ENCODE measurements at places on chromosomes 11 and 22.

DNA sequence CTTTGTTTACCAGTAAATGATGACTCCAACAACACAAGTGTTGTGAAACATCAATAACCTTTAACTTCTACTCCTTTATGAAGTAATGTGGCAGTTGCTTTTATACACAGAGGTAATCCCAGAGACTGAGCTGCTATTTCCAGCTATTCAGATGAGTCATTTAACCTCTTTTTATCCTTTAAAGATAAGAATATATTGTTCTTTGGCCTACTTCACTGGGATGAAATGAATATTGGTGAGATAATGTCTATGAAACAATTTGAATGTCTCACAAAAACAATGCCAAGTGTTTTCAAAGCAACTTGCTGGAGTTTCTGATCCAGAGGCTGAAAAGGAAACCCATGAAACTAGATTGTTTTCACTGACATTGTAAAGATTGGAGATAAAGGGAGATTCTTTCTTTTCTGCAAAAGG is 564.4 kb upstream of the LUZP2 start:
- peak; percentile 3 for DNase-seq

DNA sequence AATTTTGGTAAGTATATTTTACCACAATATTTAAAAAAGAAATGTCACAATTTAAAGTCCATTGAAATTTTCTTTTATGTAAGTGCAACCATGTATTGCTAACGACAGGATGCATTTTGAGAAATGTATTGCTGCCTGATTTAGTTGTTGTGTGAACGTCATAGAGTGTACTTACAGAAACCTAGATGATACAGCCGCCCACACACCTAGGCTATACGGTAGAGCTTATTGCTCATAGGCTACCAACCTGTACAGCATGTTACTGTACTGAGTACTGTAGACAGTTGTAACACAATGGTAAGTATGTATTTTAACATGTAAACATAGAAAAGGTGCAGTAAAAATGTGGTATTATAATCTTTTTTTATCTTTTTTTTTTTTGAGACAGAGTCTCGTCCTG is 48.1 kb downstream of the CBL start:
- no peak for DNase-seq

DNA sequence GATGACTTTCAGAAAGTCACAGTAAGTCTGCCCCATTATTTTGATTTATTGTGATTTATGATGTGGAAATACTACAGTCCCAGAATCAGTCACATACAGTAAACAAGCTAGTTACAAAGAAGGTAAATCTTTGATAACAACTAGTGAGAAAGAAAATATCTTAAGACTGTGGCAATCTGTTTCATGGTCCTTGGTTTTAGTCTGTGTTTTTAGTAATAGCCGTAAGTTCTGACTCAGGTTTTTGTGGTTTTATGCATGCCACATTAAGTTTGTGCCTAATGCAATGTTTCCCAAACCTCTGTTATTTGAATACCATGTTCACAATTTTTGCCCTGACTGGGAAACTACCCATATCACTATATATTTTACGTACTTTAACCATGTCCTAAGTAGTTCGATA is 6.7 kb downstream of the CEP295 start:
- DNase-seq = no peak

- no peak for DNase-seq
Observed at GRCh38 chr11:61123775-61124571, 21.7 kb downstream of the CD5 start.

GRCh38 chr11:107741044-107741823 is 29.4 kb upstream of the SLN start:
- peak; percentile 10 for DNase-seq

DNA sequence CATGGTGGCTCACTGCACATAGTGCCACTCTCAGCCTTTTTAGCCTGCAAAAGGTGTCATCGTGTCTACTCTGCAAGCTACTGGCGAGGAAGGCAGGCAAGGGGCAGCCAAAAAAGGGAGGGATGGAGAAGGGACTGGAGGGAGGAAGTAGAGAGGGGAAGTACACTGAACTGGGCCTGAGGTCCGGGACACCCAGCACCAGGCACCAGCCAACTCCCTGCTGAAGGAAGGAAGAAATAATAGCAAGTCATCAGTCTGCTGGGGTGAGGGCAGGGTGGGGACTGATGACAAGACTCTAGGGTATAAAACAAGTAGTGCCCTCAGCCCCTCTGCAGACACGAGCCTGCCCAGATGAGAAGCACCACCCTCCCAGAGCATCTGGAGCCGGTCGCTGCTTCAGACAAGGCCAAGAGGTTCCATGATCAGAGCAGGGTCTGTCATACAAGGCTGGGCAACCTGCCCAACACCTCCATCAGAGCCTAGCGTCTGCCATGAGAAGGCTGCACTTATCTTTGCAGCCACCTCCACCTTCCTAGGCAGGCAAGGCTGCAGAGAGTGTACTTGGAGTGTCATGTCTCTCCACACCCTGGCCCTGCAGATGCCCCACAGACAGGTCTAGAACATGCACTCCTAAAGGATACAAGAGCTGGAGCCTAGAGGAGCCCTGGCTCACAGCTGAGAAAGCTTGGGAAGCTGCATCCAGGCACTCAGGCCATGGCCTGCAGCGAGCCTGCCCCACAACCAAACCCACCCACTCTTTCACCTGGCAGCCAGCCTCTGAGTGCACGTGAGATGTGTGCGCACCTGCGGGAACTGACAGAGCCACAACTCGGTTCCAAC is 9.0 kb upstream of the COMT start:
- DNase-seq = no peak

DNA sequence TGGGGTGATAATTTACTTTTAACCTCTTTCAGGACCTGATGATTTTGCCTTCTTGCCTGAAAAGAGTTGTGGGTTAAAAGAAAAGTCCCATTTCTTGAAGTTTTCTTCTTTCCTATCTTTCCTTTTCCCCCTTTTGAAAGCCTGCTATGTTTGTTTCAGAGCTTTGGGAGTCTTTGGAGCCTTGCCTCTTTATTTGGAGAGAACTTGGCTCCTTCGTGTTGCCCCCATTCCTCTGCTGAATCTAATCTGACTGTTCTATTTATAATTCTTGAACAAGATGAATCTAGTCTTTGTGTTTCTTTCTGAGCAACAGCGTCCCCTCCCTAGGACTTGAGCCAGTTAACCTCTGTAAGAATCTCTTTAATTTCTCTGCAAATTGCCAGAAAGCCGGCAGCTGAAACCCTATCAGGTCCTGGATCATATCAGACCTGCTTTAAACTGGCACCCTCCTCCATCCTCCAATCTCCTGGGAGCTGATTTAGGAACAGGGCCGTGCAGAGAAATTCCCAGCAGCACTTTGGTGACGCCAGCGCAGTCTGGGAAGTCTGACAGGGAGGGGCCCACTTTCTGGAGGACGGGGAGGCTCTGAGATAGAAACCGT is 289.1 kb upstream of the SORL1-AS1 start:
- no peak for DNase-seq

DNA sequence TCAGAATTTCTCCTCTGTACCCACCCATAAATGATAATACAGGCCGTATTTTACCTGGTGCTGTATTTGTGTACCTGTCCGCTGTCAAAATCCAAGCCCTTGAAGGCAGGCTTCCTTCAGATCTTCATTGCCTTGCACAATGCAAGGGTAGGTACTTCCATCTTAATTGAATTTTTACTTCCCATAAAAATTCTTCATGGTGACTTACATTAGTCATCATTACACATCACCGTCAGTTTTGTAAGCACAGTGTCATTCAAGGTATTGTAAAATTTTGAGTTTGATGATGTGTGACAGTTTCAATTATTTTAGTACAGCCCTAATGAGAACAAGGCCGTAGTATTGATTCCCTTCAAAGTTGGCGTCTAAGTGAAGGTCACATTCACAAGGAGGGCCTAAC is 770 bp upstream of the TSG101 start:
- DNase-seq = peak; percentile 27

- DNase-seq = peak; percentile 84
Observed at GRCh38 chr11:12157241-12157661, 46.9 kb downstream of the MICAL2 start.

GRCh38 chr11:50187220-50187619 is 154.5 kb downstream of the OR4C45 start:
- DNase-seq = no peak

- no peak for DNase-seq
Observed at GRCh38 chr11:18309691-18310090, 12.2 kb downstream of the HPS5 start.

DNA sequence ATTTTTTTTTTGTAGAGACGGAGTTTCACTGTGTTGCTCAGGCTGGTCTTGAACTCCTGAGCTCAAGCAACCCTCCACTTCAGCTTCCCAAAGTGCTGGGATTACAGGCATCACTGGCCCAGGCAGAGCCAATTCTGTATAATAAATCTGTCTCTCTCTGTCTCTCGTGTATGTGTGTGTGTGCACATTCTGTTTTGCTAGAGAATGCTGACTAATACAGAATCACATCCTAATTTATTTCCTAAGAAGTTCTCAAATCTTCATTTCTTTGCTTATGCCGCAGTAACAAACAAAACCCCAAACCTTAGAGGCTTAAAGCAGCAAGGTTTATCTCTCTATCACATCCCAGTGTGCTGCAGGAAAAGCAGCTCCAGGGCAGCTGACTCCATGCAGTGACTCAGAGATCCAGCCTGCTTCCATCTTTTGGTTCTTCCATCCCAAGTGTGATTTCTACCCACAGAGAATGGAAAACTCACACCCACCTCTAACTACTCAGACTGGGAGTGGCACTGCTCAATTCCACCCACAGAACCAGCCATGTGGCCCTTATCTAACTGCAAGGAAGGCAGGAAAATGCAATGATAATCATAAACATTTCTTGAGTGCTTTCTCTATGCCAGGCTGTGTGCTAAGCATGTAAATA is 35.1 kb upstream of the LRRC10B start:
- no peak for DNase-seq

DNA sequence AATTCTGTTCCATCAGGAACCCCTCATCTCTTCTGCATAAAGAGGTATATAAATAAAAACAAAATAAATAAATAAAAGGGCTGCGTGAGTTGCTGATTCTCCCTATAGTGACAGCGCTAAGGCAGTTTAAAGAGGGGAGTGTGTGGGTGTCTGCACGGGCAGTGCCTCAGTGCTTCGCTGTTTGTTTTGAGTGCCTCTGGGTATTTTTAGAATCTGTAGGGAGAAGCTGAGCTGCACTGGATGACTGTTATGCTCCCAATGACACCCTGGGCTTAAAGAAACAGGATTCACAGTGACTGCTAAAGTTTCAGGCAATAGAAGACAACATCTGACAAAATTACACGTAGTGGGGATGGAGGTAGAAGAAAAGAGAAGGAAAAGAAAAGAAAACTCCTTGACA is 38.8 kb downstream of the SLC1A2 start:
- no peak for DNase-seq

- no peak for DNase-seq
Observed at GRCh38 chr22:50544078-50544745, 1.5 kb upstream of the KLHDC7B start.

DNA sequence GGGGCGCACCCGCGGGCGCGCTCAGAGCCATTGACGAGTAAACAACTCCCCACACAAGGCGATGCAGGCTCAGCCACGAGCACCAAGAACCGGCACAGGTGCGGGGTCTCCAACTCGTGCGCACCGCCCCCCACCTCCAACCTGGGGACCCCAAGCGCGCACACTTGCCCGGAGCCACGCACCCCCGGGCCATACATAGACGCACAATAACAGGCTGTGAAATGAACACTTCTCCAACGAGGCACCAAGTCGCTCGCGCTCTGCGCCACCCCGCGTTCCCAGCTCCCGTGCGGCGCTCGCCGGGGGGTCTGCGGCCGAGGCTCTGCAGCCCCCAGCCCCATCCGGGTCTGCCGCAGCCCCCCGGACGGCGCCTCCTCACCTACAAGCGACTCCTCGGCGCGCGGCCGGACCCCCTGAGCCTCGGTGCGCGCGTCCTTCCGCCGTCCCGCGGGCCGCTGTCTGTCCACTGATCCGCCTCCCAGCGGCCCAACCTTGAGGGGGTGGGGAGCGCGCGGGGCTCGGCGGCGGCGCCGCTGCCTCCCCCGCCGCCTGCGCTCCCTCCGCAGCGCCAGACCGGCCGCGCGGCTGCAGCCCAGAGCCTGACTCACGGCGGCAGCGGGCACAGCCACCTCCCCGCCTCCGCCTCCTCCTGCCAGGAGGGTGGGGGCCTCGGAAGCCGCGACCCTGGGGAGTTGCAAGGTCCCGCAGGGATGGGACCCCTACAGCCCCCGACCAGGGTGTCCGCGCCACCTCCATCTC is 1.6 kb downstream of the IFITM10 start:
- DNase-seq = no peak

GRCh38 chr22:27194096-27194748 is 536.8 kb downstream of the MIAT start:
- no peak for DNase-seq

GRCh38 chr11:118264569-118265465 is 720 bp upstream of the MPZL2 start:
- DNase-seq = no peak

DNA sequence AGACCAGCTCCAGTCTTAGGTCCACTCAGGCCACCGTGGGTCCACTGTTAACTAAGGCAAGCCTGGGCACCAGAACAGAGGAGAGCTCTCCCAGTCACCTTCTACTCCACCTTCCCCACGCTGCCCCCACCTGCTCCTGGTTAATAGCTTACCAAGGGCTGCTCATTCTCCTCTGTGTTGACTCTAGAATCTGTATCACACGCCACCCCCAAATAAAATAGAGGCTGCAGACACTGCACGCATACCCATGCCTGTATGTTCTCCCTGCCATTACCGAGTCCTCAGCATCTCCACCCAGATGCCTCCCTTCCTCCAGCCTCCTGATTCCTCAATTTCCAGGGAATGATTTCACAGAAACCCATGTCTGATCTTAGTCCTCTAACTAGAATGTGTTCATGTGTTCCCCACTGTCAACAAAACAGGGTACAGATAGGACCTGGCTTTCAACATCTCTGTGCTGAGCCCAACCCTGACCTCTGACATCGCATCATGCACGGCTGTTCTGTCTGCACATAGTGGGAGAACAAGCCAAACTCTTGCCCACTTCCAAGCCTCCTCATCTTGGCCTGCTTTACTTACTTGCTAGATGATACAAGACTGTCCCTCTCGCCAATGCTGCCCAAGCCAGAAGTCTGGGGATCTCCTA is 49.8 kb downstream of the SMCO4 start:
- DNase-seq = no peak

- DNase-seq = no peak
Observed at GRCh38 chr11:126256216-126256615, 12.5 kb downstream of the SRPRA start.
